ENCODE measurements at places on chromosomes 5 and 9.

GRCh38 chr5:74865804-74866595, at the start of gene FAM169A:
Gene FAM169A (minus strand): TSS chr5:74866387. CDS start chr5:74841676, 24,711 bp downstream.
- DNase-seq = peak; percentile 4

DNA sequence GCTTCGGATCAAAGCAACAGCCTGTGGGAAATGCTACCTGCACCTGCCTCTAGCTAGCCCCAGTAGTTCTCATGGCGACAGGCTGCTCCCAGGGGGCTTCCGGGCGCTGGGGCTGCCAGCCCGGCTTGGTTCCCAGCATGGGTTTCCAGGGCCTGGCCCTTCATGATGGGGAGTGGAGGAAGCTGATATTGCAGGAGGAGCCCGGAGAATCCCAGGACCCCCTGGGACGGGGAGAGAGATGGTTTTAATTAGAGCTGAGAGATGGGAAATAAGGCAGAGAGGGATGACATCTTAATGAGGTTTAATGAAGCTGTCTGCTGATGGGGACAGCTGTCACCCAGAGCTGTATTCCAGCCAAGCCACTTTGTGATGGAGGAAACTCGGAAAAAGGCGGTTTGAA, 78.6 kb downstream of the CFAP77 start:
- DNase-seq = no peak

- no peak for DNase-seq
Observed at GRCh38 chr9:93603906-93604326, 27.5 kb downstream of the PHF2 start.

- DNase-seq = peak; percentile 27
Observed at GRCh38 chr5:141465351-141465750, 10.4 kb upstream of the PCDHGC3 start.

GRCh38 chr5:102777099-102777498, 22.0 kb downstream of the PAM start:
- DNase-seq = no peak

DNA sequence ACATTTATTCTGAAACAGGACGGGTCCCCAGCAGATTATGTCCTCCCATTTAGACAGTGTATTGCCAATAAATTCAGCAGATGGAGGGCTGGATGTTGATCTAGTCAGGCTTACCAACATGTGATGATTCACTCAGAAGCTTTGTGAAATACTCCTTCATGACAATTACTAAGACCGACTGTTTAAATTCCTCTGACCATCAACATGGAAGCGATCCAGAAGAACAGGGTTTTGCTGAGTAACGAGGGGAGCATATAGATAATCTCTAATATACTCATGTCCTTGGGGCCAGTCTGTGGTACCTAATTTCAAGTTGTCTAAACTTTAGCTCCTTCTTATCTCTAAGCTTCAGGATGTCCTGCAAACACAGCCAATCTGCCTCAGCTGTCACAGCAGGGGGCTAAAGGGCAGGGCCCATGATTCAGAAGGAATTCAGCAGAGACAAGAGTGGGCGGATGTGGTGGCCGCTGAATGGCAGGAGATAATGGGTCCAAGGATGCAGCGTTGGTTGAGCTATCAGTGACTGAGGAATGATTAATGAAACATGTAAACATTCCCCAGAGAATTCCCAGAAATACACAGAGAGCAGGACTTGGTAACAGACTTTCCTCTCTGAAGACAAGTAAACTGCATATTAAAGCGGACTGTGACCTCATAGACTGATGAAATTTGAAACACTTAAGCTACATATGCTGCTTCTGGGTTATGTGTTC, 109.4 kb downstream of the ANKRD55 start:
- DNase-seq = peak; percentile 99

DNA sequence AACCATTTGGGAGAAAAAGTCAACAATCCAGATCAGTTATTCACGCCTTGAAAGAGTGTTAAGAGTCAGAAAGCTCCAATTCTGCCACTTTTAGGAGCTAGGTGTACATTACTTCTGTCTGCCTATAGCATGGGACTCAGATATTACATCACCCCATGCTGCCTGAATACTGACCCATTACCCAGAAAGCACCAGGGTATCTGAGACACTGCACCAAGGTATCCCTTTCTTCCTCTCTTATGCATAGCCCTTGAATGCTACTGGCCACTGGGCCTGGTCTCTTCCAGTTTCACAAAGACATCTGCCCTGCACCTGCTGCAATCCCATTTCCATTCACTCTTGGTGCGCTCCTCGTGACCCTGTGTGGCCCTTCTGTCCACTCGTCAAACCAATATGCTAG, 2.6 kb downstream of the STRBP start:
- DNase-seq = no peak

DNA sequence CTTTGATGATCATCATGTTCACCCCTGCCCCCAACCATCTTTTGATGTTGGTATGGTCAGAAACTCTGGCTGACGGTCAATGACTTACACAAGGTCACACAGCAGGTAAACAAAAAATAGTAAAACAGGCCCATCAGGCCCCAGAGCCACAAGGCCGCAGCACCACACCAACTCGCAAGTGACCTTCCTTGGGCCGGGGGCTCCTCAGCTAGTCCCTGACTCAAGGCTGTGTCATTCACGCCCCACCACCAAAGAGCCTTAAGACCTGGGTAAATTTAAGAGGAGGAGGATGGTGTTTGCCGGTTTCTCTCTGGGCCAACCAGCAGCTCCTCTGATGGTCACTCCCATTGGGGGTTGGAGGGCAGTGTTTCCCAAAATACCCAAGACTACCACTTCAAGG, 55.8 kb downstream of the PSMB7 start:
- DNase-seq = no peak

DNA sequence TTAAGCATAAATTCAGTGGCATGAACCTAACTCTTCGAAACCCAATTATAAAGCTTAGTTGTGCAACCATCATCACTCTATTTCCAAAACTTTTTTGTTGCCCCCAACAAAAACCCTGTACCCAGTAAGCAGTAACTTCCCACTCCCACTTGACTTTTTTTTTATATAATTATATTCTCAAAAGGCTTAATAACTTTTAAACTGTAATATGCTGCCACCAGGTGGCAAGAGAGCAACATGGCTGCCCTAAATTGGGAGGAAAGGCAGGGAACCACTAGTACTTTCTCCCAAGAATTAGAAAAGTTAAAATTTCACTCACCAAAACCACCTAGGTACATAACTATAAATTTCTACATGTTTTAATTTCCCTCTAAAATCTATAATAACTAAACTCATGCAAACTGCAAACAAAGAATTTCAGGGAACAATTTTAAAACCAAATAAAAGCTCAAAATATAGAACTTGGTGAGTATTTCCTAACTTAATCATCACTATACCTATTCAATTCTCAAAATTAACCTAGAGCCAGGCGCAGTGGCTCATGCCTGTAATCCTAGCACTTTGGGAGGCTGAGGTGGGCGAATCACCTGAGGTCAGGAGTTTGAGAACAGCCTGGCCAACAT, 50.2 kb upstream of the RNF38 start:
- peak; percentile 70 for DNase-seq

GRCh38 chr9:135910216-135910615, 2.9 kb upstream of the CAMSAP1 start:
- DNase-seq = no peak

- peak; percentile 99 for DNase-seq
Observed at GRCh38 chr9:19154135-19154612, 26.9 kb upstream of the PLIN2 start.

- no peak for DNase-seq
Observed at GRCh38 chr5:51399643-51400006, 16.4 kb downstream of the ISL1 start.

DNA sequence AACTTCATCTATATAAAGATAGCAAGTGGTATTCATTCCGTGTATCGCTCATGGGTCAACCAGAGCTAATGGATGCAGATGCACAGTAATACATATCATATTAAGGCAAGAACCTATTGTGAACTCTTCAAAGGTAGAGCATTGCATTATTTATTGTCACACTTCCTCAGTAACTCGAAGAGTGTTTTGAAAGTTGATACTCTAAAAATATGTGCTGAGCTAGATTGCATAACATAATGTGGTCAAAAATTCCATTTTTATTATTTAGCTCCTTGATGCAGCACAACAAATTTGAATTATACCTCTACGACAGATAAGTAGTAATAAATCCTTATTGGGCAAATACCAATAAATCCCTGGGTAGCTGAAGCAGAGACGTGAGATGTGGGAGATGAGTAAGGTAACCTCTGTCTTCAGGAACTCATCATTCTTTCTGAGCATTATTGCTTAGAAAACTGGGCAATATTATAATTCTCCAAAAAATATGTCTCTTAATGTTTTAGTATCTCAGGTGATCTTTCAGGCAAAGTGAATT, 70.3 kb downstream of the CDH18 start:
- DNase-seq = no peak

DNA sequence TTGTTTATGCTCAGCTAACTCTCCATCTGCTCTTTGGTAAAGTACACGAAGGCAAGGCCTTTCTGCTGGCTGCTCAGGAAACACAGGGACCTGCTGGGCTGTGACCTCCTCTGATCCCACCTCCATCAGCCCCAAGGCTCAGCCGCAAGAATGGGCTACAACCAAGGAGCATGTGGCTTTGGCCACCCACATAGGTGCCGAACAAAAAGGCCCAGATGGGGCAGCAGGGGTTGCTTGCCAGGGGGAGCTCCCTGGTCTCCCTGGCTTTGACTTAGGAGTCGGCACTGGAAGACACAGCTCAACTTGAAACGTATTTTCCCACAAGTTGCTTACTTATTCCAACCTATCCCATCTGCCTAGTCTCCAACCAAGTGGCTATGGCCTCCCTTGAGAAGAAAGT, 461.1 kb downstream of the ICE1 start:
- no peak for DNase-seq

- DNase-seq = no peak
Observed at GRCh38 chr9:133647765-133648469, 11.8 kb downstream of the DBH start.

- no peak for DNase-seq
Observed at GRCh38 chr9:134088063-134088725, 20.4 kb upstream of the BRD3 start.

DNA sequence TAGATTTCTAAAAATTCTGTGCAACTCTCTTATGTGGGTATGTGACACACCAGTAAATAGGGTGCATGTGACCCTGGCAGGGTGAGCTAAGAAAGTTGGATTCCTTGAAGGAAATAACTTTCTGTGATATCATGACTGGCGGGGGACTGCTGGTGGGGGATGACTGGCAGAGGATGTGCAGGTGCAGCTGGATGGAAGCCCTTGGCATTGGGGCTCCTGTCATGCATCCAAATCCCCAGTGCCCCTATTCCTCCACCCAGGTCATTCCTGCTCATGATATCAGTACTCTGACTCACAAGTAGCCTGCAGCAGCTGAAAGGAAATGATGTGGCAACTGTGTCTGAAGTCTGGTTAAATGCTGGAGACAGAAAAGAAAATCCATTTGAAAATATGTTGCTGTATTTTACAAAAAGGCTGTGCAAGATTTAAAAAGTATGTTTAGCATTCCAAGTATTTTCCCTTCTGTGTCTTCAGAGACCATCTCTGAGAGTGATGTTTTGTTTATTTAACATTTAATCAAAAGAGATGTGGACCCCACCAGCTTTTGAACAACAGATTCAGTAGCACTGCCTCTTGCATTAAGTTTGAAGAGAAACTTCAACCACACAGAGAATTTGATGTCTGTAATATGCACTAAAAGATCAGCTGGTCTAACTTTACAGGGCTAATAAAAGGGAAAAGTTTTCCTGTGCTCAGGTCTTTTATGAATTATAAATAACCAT, 17.9 kb upstream of the ZSWIM6 start:
- DNase-seq = peak; percentile 91

GRCh38 chr5:148255456-148255855, 13.1 kb upstream of the SPINK13 start:
- DNase-seq = no peak

- no peak for DNase-seq
Observed at GRCh38 chr5:43117092-43117491, 3.6 kb upstream of the ZNF131 start.

GRCh38 chr5:142685418-142686209, at the start of gene FGF1:
Gene FGF1 (minus strand): TSS chr5:142686090. CDS start chr5:142614127, 71,963 bp downstream.
- DNase-seq = peak; percentile 25

- DNase-seq = peak; percentile 85
Observed at GRCh38 chr5:52915176-52915875, 73.8 kb upstream of the ITGA2 start.

- no peak for DNase-seq
Observed at GRCh38 chr5:160198146-160198545, 31.2 kb upstream of the FABP6 start.

DNA sequence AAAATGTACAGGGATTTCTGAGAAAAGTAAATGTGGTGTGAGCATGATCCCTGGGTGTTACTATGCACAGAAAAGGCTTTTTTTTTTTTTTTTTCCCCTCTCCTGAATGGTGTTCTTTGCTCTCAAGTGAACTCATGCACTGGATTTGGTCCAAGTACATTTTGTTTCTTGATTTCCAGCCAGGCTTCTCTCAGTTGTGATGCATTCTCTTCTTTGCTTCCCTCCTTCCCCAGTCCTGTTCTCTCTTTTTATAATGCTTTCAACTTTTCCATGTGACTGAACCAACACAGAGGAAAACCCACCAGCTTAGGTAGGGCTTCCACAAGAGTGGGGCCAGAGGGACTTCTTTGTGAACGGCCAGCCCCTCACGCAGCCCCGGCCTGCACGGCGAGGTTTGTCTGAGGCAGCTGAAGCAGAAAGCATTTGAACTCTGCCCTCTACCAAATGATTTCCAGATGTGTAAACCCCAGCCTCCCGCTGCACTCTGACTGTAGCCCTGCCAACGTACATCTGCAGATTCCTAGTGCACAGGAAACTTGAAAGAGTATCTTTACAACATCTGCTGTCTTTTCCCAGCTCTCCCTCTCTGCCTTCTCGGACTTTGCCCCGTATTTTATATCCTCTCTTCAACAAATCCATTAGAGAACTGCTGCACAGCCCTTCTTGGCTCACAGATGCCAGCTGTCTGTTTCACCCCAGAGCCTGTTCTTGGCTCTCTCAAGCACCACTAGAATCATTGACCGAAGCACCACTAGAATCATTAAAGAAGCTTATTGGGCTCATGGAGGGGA, 71.8 kb upstream of the CD180 start:
- DNase-seq = peak; percentile 98

DNA sequence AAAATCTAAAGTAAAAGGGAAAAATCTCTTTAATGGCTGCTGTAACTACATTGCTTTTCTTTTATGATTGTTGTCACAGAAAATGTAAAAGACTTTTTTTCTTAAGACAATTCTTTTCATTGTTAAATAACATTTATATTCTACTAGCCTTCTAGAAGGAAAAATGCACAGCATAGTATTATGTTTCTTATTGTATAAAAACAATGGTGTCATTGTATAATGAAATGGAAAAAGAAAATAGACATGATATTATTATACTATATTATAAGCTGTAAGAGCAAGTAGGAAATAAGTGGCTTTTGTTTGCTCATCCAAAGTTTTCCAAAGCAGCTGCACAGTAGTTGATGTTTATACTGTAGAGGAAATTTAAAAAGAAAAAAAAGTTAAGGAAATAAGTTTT, 1021.7 kb downstream of the EFNA5 start:
- no peak for DNase-seq

DNA sequence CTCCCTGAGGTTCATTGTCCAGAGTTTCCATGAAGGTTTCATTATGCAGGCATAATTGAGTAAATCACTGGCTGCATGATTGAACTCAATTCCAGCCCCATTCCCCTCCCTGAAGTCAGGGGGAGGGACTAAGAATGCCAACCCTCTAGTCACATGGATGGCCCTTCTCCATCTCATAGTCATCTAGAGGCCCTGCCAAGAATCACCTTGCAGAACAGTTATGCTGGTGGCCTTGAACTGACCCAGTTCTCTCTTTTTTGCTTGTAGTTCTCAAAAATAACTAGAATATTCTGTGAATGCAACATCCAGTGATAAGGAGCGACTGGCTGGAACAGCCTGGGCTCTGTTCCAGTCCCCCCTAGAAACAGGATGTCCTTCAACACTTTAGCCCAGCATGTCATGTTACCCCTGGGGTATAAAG, 31.7 kb downstream of the SLC35A4 start:
- DNase-seq = peak; percentile 59

GRCh38 chr9:130366888-130367550, 77.7 kb upstream of the ASS1 start:
- DNase-seq = no peak
